ENCODE measurements at places on chromosomes 2 and 18.

- peak; percentile 71 for DNase-seq
Observed at GRCh38 chr2:96637385-96638143, 548 bp downstream of the KANSL3 start.

- DNase-seq, result no peak
Observed at GRCh38 chr18:21669736-21670285, 34.8 kb downstream of the ABHD3 start.

GRCh38 chr2:227312579-227312978 lies 12.5 kb upstream of the MFF start:
- DNase-seq, result no peak

DNA sequence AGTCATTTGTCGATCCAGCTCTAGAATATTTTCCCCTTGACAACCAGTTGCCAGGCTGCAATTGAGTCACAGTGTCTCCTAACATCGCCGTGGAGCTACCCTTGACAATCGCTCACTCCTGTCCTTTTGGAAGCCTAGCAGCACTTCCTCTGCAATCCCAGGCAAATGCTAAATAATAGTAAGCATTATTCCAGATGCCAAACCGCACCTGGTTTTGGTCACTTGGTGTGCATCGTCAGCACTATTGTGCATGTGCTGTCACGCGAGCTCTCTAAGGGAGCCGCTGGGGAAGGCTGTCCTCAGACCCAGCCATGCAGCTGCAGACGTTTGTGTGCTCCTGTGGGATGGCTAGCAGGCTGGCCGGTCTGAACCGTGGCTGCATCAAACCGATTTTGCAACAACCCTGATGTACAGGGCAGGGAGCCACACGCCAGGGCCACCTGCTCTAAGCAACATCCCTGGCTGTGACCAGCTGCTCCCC lies 549.5 kb upstream of the ID2 start:
- no peak for DNase-seq

GRCh38 chr2:225355788-225356187 lies 43.7 kb upstream of the NYAP2 start:
- DNase-seq, result no peak

GRCh38 chr2:24082787-24083566 lies 1.7 kb downstream of the TP53I3 start:
- no peak for DNase-seq

GRCh38 chr18:3405713-3406112 lies 44.3 kb upstream of the TGIF1 start:
- no peak for DNase-seq

DNA sequence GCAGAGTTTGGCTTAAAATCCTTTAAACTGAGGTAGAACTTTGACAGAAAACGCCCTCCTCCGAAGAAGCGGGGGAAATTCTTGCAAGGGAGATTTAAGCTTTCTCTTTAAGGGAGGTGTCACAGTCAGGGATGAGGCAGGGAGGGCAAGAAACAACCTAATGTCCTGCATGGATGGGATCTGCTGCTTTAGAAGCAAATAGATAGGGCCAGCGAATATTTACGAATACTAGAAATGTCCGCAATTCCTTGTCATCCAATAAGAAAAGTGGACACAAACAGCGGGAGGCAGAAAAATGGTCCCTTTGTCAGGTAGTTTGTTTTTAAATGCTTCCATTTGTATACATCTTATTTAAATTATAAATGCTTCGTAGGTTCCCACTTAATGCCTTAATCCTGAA lies 12.0 kb downstream of the MEIS1 start:
- DNase-seq, result no peak

GRCh38 chr2:38601463-38602135 lies 1.1 kb downstream of the HNRNPLL start:
- no peak for DNase-seq

- no peak for DNase-seq
Observed at GRCh38 chr2:216130346-216130971, 21.3 kb downstream of the XRCC5 start.

DNA sequence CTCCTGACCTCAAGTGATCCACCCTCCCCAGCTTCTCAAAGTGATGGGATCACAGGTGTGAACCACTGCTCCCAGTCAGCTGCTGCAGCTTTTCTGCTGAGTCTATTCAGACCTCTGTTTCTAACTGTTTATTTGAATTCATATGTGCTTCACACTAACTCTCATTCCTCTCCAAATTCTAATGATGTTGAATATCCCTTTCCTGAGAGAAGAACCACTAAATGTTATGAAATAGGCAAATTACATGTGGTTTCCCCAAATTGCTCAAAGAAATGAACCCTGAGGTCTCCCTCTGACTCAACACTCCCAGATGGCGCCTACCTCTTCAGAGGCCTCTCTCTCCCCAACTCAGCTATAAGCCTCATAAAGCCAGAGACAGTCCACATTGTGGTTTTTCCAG lies 98.6 kb downstream of the IRS1 start:
- DNase-seq, result no peak

DNA sequence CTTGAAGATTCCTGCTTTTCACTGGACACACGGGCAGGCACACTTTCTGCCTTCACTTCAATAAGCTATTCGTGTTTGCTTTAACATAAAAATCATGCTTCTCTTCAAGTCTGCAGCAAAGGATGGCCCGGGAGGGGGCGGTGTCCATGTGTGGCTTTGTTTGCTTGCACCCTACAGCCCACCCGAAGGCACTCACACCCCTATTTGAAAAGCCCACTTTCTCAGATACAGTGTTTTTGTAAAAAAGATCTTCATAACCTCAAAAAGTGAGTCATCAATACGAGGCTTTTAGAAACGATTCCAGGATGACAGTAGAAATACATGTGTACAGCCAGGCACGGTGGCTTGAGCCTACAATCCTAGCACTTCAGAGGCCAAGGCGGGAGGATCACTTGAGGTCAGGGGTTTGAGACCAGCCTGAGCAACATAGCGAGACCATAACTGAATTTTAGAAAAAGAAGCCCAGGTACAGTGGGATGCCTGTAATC lies 36.5 kb upstream of the HPCAL1 start:
- DNase-seq, result no peak

GRCh38 chr18:23412351-23412964 lies 40.6 kb upstream of the RIOK3 start:
- no peak for DNase-seq

DNA sequence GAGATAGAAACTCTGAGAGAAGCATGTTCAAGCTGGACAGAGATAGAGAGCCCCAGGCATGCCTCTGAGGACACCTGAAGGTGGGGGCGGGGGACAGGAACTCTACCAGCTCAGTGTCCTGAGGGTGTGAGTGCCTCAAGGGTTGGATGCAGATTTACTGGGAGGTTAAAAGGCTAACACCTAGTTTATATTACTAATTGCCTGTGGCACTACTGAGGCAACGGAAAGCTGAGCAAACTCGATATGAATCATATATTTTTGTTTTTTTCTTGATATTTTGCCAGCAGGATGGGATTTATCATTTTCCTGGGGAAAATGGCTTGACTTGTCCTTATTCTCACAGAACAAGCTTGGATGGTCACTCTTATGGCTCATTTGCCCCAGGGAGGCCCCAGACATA lies 319.5 kb downstream of the ALK start:
- DNase-seq, result no peak

- DNase-seq, result no peak
Observed at GRCh38 chr2:236572482-236572881, 2.9 kb downstream of the ACKR3 start.

DNA sequence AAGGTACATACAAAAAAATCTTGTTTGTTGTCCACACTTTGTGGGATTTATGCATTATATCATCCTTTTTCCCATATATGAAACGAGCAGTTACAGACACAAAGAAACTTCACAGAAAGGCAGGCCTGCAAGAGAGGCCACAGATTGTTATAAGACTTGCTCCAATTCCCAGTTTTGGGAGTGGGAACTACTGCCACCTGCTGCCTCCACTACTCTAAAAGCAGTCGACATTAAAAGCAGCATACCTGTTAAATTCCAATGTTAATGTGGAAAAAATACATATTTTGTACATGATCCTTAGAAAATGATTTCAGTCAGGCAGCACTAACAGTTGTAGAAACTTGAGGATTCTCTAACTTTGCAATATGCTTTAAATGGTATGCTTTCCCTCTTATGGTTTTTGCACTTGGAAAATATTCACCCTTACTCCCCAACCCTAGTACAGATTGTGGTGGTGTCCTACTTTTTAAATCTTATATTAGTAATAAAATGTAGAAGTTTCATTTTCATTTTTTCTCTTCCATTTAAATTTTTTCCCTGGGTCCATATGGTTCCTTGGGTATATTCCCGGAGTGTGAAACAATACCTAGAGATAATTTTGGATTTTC lies 37.9 kb downstream of the SLC38A11 start:
- no peak for DNase-seq

DNA sequence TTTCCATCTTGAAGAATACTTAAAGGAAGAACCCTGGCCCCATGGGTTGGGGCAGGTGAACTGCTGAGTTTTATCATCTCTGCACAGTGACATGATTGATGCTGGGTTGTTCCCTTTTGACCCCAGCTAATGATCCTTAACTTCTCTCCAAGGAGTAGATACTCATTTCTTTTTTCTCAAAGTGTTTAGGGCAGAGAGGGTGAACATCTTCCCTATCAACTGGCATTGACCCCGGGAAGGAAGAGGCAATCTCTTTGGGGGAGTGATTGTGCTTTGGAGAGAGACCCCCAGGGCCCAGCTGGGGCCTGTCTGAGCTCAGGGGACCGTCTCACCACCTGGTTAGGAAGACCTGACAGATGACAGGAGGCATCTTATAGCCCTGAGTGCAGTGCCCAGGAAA lies 190.6 kb downstream of the FHOD3 start:
- DNase-seq, result no peak

DNA sequence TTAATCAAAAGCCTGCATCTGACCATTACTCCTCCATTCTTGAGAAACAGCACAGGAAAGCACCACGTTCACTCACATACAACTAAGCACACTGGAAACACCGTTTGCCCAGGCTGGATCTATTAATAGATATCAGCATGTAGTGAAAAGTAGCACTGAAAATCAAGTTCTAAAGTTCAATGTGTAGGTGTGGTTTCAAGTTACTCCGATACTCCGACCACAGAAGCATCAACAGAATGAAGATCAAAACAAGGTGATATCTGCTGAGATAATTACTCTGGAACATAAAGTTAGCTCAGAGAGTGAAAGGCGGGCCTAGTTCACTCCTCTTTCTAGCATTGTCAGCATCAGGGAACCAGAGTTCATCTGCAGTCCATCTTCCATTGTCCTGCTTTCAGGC lies 1367.4 kb upstream of the ACVR2A start:
- DNase-seq, result no peak

- DNase-seq, result no peak
Observed at GRCh38 chr2:109726379-109727270, 67.5 kb upstream of the RGPD5 start.

- no peak for DNase-seq
Observed at GRCh38 chr18:76425146-76426131, 69.6 kb downstream of the ZNF516 start.

- DNase-seq, result no peak
Observed at GRCh38 chr2:199818754-199819153, 32.2 kb downstream of the FTCDNL1 start.

GRCh38 chr2:220281771-220282170 lies 654.3 kb downstream of the SLC4A3 start:
- no peak for DNase-seq

- DNase-seq, result no peak
Observed at GRCh38 chr2:18178736-18179349, 300.4 kb downstream of the KCNS3 start.

DNA sequence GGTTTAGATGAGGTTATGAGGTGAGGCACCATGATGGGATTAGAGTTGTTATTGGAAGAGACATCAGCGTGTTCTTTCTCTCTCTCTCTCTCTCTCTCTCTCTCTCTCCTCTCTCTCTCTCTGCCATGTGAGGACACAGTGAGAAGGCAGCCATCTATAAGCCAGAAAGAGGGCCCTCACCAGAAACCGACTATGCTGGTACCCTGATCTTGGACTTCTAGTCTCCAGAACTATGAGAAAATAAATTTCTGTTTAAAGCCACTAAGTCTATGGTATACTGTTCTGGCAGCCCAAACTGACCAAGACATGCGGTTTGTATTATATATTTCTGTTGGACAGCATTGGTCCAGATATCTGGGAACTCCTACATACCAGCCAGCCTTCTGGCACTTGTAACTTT lies 3.5 kb upstream of the LIPG start:
- DNase-seq, result no peak

DNA sequence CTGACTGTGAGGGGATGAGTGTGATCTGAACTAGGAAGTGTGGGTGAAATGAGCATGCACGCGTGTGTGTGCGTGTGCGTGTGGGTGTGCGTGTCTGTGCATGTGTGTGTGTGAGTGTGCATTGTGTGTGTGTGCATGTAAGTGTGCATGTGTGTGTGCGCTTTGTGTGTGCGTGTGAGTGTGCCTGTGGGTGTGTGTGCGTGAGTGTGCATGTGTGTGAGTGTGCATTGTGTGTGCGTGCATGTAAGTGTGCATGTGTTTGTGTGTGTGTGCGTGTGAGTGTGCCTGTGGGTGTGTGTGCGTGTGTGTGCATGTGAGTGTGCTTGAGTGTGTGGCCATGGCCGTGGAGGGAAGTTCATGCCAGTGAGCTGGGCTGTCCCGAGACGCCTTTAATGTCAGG lies 76.3 kb downstream of the RTP5 start:
- no peak for DNase-seq

DNA sequence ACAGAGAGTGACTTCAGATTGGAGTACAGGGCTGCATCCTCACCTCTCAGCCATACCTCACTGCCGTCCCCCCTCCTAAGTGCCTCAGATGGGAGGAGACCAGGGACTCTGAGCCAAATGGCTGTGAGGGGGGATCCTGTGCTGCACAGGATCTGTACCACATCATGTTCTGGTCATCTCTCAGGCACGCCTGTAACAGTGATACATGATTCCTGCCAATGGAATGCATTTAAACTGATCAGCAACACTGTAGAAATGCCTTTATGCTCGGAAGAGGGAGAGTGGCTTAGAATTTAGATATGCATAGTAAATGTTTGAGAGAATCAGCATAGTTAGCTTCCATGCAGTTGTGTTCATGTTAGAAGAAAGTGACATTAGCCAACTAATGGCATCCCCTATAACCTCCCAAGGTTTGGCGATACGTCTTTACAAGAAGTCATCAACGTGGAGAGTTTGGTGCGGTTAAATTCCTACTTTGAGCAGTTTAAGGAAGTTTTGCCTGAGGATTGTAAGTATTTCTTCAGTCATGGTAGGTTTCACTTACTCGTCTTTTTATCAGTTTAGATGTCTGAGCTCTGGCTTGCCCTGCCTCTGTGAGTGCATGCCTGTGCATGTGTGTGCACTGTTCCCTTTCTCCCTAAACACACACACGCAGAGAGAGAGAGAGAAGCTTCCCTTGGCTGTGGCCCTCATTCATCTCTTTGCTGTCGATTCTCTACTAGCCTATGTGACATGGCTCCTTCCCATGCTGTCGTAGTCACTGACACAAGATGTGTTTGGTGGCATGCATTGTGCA lies 40.0 kb downstream of the COA5 start:
- no peak for DNase-seq

- no peak for DNase-seq
Observed at GRCh38 chr2:197258580-197258979, 52.0 kb downstream of the ANKRD44 start.

DNA sequence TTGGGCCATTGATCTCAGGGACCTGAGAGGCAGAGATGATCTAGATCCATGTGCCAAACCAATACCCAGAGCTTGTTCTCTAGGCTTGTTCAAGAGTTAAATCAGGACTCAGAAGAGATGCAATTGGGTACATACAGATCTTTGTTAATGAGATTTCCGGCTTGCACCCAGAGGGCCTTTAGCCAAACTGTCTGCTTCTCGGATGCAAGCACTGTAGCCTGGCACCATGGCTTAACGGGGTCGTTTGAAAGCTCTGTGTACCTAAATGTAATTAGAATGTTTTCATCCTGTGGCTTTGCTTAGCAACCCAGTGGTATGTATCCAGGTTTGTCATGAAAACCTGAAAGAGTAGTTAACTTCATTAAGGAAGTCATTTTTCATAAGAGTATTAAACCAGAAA lies 94.2 kb downstream of the TPGS2 start:
- DNase-seq, result no peak

Data from stimulated activated CD8-positive, alpha-beta memory T cell treated with anti-CD3 and anti-CD28 coated beads, Interleukin-4, amount 100 ng/mL, for 4 hours (primary cell).